K562 (cell line): ENCODE measurements at places on chromosomes 7 and 10. TPM values are rescaled to one million over a fixed set of nuclear protein-coding genes. Genes with fewer than 3 reads are reported as not detected.

DNA sequence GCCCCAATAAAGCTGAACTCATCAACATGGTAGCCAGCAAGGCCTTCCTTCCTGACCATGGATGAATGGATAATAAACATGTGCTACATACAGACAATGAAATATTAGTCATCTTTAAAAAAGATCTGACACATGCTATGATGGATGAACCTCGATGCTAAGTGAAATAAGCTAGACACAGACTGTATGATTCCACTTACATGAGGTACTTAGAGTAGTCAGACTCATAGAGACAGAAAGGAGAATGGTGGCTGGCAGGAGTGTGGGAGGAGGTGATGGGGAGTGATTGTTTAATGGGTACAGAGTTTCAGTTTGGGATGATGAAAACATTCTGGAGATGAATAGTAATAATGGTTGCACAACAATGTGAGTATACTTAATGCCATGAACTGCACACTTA is 114.1 kb upstream of the SORCS3 start:
- no peaks in the 10 kb centered on the region for H3K4me1 ChIP-seq
- no peaks in the 10 kb centered on the region for H3K36me3 ChIP-seq
- no peak overlapping the region for H3K4me3 ChIP-seq
- H3K27me3 ChIP-seq, result no peaks in the 10 kb centered on the region
- H3K27ac ChIP-seq, result no peak overlapping the region

- no peak for DNase-seq
- H3K27me3 ChIP-seq, result no peaks in the 10 kb centered on the region
- H3K4me1 ChIP-seq, result no peaks in the 10 kb centered on the region
- no peaks in the 10 kb centered on the region for H3K36me3 ChIP-seq
- no peak overlapping the region for H3K4me3 ChIP-seq
- no peak overlapping the region for H3K27ac ChIP-seq
Observed at GRCh38 chr7:23928418-23928775, 218.4 kb downstream of the STK31 start.

CC2D2B gene
- 0.29 TPM in 1 of 2 replicates, not detected in the other for total RNA-seq

FAM107B gene
- 2.0 and 2.3 TPM in 2 replicates for total RNA-seq

DNA sequence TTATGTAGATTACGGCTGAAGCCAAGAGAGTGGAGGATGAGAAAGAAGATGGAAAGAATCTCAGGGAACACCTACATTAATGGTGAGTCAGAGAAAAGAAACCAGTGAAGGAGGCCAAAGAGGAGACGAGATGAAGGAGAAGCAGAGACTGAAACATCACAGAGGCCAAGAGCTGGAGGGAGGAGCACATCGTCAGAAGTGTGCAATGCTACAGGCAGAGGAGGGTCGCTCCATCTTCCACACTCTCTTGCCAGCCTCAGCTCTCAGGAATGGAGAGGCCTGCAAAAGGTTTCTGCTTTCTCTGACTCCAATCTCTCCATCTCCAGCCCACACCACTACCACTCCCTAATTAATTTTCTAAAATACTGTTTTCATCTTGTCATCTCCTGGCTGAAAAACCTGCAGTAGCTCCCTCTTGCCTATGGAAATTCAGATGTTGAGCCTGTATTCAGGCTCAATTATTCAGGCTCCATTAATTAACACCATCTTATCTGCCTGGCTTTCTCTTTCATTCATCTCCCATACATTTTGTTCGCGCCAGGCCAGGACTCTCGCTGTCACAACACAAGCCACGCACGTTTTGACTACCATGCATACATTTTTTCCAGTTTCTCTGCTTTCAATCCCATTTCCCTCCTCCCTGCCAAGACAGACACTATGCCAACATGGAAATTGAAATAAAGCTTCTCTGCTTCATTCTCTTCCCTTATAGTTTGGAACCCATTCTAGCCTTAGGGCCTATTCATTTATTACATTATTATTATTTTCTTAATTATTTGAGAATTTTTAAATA is 165.8 kb downstream of the INHBA start:
- no peak for DNase-seq
- no peak overlapping the region for H3K4me3 ChIP-seq
- no peaks in the 10 kb centered on the region for H3K36me3 ChIP-seq
- no peaks in the 10 kb centered on the region for H3K27me3 ChIP-seq
- no peaks in the 10 kb centered on the region for H3K4me1 ChIP-seq

- no peak overlapping the region for H3K4me3 ChIP-seq
- H3K27me3 ChIP-seq, result no peaks in the 10 kb centered on the region
- no peak for DNase-seq
- H3K4me1 ChIP-seq, result no peaks in the 10 kb centered on the region
Observed at GRCh38 chr10:82922755-82923154, 1047.8 kb downstream of the NRG3 start.

GRCh38 chr7:123797673-123798531 is 47.1 kb upstream of the HYAL4 start:
- H3K4me3 ChIP-seq, result no peak overlapping the region
- peak; percentile 59 for DNase-seq
- no peak overlapping the region for H3K27ac ChIP-seq
- H3K36me3 ChIP-seq, result no peaks in the 10 kb centered on the region
- H3K4me1 ChIP-seq, result no peaks in the 10 kb centered on the region
- H3K27me3 ChIP-seq, result no peaks in the 10 kb centered on the region

DNA sequence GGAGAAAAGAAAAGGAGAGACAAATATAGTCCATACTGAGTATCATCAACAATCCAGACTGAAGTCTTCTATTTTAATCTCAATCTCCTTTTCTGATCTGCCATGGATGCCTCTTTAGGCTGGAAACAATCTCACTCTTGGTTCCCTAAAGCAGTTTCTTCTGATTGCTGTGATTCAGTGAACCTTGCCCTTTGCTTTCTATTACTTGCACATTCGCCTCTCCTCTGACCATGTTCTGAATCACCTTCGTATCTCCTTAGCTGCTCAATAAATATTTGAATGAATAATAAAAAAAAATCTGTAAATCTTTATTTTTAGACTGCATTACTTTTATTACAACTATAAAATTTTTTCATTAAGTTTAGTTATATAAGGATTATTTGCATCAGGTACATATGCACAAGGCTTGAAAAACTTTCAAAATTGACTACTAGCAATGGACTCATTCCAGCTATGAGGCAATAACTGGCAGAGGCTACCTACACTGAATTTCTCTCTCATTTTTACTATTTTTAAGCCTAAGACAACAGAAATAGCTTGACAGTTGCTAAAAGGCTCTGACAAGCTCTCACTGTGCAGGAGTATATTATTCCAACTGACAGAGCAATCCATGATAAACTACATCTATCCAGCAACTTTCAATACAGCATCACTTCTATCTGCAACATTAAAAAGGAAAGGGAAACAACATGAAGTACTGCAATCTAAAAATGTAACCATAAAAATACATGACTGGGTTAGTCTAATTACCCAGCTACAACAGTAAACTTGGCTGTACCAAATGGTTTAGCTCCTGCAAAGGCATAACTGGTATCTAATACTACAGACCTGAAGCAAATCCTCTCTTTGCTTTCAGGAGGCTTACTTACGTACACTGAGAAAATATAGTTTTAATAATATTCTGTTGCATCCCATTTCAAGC is 25.6 kb downstream of the TM9SF3 start:
- DNase-seq, result no peak
- H3K27me3 ChIP-seq, result no peaks in the 10 kb centered on the region
- no peak overlapping the region for H3K27ac ChIP-seq
- H3K4me1 ChIP-seq, result no peaks in the 10 kb centered on the region; the same call in 2 of the 3 replicates
- peaks cover 76% of the 10 kb centered on the region for H3K36me3 ChIP-seq

CPSF4 gene
- 97.7 and 99.8 TPM in 2 replicates for total RNA-seq

DNA sequence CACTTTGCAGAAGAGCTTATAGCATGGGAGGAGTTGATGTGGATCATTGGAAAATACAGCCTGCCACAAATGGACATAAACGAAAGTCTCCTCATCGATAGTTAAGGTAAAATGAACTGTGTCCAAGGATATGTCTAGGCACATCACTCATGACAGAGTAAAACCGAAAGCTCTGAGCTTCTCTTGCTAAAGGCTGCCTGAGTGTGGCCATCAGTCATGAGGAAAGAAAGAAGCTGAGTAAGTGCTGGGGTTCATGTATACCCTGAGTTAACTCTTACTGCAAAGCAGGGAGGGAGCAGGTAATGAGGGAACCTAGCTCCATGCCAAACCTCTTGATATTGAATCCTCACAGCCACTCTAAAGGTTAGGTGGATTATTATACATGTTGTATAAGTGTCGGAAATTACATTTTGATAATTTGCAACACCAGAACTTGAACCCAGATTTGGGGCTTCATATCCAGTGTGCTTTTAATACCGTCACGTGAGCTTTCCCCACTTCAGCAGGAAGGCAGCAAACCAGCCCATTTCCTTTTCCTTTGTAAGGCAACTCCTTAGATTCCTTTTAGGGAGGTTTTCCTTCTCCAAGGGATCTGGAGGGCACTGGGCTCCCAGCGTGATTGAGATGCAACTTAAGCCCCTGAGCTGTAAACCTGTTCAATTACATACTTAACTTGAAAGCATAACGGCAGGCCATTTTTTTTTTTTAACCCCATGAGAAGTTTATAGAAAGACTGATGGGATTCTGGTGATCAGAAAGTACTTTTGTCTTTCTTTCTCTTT is 215.0 kb downstream of the PHF14 start:
- no peaks in the 10 kb centered on the region for H3K4me1 ChIP-seq
- no peak overlapping the region for H3K27ac ChIP-seq
- H3K4me3 ChIP-seq, result no peak overlapping the region
- H3K27me3 ChIP-seq, result peaks cover 6% of the 10 kb centered on the region

ZNF32 gene
- 20.3 and 22.3 TPM in 2 replicates for total RNA-seq
